Lower lobe of right lung (tissue), 2 donors: ENCODE measurements at places on chromosomes 12 and 14.

- no peaks in the 10 kb centered on the region for H3K4me1 ChIP-seq
- no peak for DNase-seq
- H3K27me3 ChIP-seq, result peaks cover 5% of the 10 kb centered on the region
- H3K36me3 ChIP-seq, result no peaks in the 10 kb centered on the region
- H3K4me3 ChIP-seq, result no peak overlapping the region
Measured at GRCh38 chr14:93986955-93987354, 10.1 kb upstream of the CCDC197 start.

GRCh38 chr14:75960231-75960630 is 21.6 kb downstream of the TGFB3 start:
- no peaks in the 10 kb centered on the region for H3K4me1 ChIP-seq
- no peaks in the 10 kb centered on the region for H3K27me3 ChIP-seq
- H3K4me3 ChIP-seq, result no peak overlapping the region
- H3K27ac ChIP-seq, result no peak overlapping the region

GRCh38 chr12:54045868-54046521 is 7.6 kb upstream of the HOXC4 start:
- peaks cover 91% of the 10 kb centered on the region for H3K27me3 ChIP-seq
- H3K4me3 ChIP-seq, result no peak overlapping the region
- no peak overlapping the region for H3K27ac ChIP-seq
- peaks cover 8% of the 10 kb centered on the region for H3K4me1 ChIP-seq
- no peak for DNase-seq

- H3K36me3 ChIP-seq, result no peaks in the 10 kb centered on the region
- no peak overlapping the region for H3K4me3 ChIP-seq
- H3K27ac ChIP-seq, result no peak overlapping the region
- DNase-seq, result no peak
Measured at GRCh38 chr12:23238957-23239356, 614.0 kb downstream of the ETNK1 start.

DNA sequence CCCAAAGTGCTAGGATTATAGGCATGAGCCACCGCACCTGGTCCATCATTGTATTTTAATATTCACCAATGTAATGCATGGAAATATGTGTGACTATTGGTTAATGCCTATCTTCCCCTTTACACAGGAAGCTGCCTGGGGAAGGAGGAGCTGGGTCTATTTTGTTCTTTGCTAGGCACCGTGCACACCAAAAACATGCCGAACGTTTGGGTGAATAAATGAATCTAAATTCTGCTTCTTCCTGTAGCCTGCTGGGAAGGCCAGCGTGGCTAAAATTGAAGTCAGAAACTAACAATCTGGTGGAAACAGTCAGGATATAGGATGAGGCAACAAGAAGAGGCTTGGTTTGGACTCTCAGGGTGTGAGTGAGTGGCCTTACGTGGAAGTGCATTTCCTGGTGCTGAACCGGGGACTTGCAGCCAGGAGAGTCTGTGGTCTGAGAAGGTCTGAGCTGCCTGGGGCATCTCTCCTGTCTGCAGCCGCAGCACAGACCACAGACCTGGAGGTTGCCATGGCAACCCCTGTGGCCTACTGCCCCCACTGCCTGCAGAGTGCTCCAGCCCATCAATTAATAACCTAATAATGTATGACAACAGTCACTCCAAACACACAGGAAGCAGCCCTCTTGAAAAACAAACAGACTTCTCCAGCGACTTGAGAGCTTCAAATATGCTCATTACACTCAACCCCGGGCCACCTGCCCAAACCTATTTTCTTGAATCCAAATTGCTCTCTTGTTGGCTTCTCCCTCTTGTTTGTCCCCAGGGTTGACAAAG is 5.5 kb upstream of the GPR68 start:
- DNase-seq, result peak; percentile 73
- H3K27me3 ChIP-seq, result no peaks in the 10 kb centered on the region
- H3K27ac ChIP-seq, result peak overlapping the region; percentile 63
- H3K4me1 ChIP-seq, result peaks cover 55% of the 10 kb centered on the region
